ENCODE measurements at places on chromosomes 16 and 17.

- DNase-seq: no peak
These were observed at the start of gene CNTNAP1 for GRCh38 chr17:42681976-42682721. CNTNAP1 (plus strand) TSS chr17:42682531; CDS start chr17:42682830, 299 bp downstream.

- DNase-seq: no peak
These were observed 212.8 kb upstream of the TNRC6C start for GRCh38 chr17:77745702-77746101.

DNA sequence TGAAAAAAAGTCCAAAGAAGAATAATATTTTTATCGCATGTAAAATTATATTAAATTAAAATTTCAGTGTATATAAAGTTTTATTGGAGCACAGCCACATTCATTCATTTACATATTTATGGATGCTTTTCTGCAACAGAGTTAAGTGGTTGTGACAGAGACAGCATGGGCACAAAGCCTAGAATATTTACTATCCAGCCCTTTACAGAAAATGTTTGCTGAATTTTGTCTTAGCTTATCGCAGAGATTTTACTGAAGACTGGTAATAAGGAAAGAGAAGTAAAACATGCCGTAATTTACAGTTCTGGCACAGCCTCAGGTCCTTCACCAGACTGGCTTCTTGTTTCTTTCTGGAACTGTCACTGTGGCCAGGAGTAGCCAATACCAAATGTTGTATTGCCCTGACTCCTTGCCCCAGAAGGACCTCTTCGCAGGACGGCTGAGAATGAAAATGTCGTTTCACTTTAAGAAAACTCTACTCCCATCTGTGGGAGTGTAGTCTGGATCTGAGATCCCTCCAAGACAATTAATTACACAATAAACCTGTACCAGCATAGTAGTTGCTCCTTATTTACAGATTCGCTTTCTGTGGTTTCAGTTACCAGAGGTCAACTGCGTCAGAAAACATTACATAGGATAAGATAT is 94.9 kb upstream of the GOT2 start:
- DNase-seq: no peak

GRCh38 chr17:66691644-66692420 is 143.1 kb upstream of the CACNG5 start:
- no peak for DNase-seq

DNA sequence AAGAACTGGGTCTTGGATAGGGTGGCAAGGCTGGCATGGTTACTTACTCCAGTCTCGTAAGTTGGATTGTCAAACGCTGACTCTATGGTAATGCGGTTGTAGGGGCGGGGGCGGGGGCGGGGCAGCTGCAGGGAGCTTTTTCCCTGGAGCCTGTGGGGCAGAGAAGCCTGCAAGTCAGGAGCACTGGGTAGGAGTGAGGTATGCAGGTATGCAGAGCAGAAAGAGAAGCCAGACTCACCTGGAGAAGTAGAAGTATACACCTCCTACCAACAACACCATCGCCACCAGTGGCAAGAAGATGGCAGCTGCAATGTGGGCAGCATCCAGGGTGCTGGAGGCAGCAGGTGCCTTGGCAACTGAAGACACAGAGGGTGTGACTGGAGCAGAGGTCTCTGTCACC is 4.8 kb upstream of the PHF12 start:
- DNase-seq: no peak

DNA sequence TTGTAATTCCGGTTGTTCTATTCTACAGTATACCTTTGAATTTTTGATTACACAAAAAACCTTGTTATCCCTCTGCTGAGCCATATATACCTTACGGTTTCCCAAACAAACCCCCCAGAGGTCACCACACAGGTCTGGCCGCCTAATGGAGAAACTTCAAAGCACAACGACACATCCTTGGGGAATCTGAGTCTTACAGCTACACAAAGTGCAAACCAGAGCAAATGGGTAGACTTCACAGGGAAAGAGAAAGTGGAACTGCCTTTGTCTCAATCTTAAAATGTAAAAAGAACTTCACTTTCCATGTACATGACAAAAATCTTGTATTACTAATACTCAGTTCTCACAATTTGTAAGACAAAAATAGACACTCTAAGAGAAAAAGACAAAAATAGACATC is 2.7 kb downstream of the FBXO31 start:
- DNase-seq: no peak

DNA sequence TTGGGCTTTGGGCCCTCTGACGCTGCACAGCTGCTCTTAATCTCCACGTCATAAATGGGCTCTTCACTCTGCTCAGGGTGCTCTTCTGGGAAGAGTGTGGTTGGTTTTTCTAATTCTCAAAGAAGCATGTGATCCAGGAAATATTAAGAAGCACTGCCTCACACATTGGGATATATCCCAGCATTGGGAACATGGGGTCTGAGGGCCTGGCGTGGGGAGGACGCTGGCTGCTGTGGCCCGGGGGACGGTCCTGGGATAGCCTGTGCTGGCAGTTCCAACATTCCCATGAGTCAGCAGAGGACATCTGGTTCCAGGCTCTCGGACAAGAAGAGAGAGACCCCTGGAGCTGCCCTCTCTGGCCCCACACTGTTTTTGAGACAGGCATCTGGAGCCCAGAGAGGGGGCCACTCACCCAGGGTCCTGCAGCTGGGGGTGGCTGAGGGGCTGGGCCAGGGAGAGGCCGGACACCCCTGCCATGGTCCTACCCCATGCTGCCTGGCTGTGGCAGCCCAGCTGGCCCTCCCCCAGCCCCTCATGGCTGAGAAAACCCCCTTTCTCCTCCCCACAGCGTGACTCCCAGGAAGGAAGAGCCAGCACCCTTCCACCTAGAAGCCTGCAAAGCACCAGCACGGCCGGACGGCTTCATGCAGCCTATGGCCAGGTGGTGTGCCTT is 58.8 kb downstream of the NT5M start:
- DNase-seq: no peak

DNA sequence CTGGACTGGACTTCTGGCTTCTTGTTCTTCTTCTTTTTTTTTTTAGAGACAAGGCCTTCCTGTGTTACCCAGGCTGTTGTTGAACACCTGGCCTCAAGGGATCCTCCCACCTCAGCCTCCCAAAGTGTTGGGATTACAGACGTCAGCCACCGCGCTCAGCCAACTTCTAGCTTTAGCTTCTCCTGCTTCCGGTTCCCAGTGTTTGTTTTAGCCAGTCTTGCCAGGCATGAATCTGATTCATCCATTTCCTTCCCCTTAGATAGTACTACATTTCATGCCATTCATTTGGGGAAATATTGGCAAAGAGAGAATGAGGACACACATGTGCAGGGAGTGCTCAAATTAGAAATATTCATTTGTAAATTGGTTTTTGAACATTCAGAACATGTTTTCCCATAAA is 12.1 kb upstream of the NDUFAB1 start:
- DNase-seq: no peak

DNA sequence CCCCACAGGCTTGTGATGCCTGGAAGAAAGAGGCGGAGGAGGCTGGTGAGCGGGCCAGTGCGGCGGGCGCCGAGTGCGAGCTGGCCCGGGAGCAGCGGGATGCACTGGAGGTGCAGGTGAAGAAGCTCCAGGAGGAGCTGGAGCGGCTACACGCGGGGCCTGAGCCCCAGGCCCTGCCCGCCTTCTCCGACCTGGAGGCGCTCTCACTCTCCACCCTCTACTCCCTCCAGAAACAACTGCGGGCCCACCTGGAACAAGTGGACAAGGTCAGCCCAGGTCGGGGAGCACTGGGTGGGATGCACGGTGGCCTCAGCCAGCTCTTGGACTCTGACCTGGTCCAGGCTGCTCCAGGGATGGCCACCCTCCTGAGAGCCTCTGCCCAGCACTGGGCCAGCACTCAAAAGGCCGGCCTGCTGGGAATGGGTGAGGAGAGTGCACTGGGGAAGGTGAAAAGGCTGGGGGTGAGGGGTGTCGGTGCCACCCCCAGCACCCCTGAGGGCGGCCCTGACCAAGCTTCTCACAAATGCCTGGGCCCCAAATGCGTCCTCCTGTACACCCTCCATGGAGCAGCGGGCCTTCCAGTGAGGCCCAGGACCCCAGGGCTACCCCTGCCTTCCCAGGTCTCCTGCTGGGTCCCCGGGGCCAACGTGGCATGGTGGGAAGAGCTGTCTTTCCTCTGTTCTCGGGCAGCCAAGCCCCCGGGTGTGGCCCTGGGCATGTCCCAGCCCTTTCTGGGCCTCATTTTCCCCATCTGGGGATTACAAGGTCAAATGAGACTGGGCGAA is 20.8 kb downstream of the UNC13D start:
- no peak for DNase-seq

GRCh38 chr16:63447121-63447520 is 1410.9 kb upstream of the CDH8 start:
- no peak for DNase-seq

GRCh38 chr16:48374255-48374654 is 11.0 kb downstream of the SIAH1 start:
- DNase-seq: no peak

DNA sequence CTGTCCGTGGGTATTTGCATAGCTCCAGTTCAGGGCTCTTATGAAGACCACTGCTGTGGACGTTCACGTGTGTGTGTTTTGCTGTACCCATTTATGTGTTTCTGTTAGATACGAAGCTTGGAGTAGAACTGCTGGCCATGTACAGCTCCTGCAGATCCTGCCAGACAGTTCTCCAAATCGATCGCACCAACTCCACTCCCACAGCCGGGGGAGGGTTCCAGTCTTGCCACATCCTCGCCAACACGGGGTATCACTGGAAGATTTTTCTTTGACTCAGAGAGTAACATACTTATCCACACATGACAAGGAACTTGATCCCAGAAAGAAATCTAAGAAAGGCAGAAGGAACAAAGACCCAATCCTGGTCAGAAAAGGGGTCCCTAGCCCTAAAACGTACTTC is 37.4 kb downstream of the TMEM186 start:
- no peak for DNase-seq
